ENCODE measurements at places on chromosomes 11 and 22.

DNA sequence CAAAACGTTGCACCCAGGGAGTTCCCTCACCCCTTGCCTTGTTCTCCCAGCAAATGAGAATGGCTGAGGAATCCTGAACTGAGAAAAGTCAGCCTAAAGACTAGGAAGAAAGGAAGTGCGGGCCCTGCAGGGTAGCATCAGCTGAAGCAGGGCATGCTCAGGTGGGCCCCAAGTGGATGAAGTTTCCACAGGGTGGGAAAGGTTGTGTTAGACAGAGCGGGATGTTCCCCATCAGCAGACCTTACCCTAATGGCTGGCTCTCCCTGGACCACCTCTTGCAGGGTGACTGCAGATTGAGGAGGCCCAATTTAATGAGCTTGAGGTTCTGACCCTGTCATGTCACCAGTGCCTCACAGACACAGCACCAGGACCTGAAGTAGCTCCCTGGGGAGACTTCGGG is 81.5 kb upstream of the MYOD1 start:
- no peak for DNase-seq

- no peak for DNase-seq
These were observed 5.3 kb downstream of the GAS2 start for GRCh38 chr11:22671751-22672150.

GRCh38 chr11:22792497-22792896 is 37.1 kb downstream of the SVIP start:
- no peak for DNase-seq

- DNase-seq, result peak; percentile 79
These were observed 27.7 kb downstream of the CACNA1I start for GRCh38 chr22:39598017-39598965.

Measured in stimulated activated CD4-positive, alpha-beta T cell treated with anti-CD3 and anti-CD28 coated beads, Interleukin-4, amount 100 ng/mL, for 4 hours (primary cell).